ENCODE measurements at places on chromosomes 5 and 9. TPM values are rescaled to one million over a fixed set of nuclear protein-coding genes. Genes with fewer than 3 reads are reported as not detected.

DNA sequence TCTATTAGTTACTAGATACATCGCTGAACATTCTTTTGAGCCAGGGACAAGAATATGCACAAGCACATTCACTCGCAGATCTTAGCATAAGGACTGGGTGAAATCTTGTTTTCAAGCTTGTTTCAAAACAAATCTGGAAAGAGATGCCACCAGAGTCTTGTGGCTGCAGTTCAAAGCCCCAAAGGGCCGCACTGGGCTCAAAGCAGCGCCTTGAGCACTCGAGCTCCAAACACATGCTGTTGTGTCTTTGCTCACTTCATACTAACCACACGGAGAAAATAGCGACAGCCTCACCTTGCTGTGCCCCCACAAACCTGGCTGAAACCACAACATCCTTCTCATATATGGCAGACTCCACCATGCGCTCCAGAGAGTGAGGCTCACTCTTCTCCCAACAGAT lies 34.2 kb upstream of the IL7R start:
- DNase-seq, result no peak

DNA sequence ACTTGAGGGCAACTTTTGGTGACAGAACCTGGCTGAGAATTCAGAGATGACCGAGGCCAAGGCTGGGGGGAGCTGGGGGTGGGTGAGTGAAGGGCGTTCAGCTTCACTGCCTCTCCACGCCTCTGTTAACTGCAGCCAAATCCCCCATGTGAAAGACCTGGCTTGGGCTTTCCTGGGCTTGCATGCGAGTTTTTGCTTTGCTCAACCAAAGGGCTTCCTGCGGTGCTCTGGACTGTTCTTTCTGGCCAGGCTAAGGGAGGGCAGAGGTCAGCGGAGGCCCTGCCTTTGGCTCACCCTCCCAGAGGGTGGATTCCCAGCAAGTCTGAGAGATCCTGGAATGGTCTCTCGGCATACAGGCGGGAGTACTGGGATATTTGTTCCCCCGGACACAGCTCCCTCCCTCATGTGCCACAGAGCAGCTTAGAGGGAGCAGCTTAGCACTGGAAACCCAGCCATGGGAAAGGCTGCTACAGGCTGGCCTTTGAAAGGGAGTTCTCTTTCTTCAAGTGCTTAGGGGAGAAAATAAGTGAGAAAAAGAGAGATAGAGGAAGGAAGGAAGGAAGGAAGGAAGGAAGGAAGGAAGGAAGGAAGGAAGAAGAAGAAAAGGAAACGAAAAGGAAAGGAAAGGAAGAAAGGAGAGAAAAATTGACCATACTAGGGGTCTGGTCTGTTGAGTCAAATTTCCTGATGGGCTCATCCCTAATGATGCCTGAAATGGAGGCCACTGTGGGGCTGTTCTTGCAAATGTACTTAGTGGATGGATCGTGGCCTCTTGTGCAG lies 158.8 kb downstream of the FGF18 start:
- DNase-seq, result peak; percentile 75

DNA sequence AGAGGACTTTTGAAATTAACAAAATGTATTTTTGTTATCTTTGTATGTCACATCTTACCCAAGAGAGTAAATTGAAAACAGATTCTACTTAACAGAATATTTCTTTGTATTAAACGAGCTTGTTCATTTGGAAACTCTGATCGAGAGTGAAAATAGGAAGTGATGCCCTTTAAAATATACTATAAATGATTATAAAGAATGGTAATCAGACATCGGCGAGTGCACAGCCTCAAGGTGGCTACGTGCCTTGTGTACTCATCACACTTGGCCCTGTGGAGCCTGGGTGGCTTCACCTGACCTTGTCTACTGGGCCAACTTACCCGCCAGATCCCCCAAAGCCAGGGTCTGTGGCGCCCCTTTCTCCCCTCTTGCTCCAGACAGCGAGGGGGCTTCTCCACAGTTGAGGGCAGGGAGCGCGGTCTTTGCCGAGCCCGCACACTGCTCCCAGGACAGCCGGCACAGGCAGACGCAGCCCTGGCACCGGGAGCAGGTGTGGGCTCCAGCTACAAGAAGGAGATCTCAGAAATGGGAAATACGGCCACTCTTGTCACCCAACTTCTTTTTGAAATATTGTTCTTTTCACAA lies 243.2 kb downstream of the CEMIP2 start:
- DNase-seq, result no peak

GRCh38 chr5:34486160-34486848 lies 169.8 kb upstream of the RAI14 start:
- DNase-seq, result peak; percentile 90

DNA sequence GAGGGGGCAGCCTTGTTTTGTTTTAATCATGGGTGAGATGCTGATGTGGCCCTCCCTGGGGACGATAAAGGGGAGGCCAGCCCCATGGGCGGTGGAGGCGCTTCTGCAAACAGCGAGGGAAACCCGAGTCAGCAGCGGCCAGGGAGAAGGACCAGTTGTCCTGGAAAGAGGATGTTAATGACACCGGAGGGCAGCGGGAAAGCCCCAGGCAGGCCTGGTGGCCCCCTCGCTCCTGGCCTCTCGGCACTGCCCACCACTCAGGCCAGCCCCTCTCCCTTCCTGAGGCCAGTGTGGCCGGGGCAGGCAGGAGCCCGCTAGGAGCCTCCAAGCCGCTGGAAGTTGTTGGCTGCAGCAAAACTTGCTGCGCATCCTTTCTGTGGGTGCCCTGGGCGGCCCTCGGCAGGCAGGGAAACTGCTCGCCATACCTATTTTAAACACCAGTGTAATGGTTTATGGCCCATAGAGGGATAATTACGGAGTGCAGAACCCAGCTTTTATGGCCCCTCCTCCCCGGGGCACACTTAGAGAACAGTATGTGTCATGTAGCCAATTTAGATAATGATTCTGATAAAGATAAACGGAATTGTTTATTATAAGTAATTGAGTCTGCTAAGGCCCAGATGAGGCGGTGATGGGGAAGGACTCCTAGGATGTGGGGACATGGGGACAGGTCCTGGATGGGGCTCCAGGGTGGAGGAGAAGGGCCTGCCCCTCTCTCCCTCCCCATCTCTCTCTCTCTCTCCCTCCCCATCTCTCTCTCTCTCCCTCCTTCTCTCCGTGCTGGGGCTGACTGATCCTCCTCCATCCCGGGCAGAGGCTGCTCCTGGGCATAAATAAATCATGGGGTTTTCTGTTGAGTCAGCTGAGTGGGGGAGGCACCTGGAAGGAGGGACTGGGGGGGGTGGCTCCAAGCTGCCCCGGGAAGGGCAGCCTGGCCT lies 36.9 kb downstream of the LMX1B start:
- no peak for DNase-seq

GRCh38 chr5:67299231-67299735 lies 102.7 kb upstream of the CD180 start:
- DNase-seq, result no peak

DNA sequence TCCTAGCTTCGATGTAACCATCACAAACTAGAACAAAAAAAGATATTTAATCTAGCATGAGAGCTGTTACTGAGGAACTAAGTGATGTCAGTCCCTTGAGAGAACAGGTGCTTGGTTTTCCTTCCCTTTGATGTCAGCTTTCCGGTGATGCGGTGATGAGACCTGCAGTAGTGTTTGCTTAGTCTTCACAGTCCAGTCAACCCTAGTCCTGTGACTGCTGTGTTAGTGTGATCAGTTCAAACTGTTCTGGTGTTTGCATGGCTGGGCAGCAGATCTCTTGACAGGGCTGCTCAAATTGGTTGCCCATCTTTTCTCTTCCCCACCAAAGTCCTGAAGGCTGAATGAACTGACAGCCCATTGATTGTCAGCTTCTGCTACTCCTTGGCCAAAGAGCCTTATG lies 608.6 kb upstream of the DAB2 start:
- no peak for DNase-seq

DNA sequence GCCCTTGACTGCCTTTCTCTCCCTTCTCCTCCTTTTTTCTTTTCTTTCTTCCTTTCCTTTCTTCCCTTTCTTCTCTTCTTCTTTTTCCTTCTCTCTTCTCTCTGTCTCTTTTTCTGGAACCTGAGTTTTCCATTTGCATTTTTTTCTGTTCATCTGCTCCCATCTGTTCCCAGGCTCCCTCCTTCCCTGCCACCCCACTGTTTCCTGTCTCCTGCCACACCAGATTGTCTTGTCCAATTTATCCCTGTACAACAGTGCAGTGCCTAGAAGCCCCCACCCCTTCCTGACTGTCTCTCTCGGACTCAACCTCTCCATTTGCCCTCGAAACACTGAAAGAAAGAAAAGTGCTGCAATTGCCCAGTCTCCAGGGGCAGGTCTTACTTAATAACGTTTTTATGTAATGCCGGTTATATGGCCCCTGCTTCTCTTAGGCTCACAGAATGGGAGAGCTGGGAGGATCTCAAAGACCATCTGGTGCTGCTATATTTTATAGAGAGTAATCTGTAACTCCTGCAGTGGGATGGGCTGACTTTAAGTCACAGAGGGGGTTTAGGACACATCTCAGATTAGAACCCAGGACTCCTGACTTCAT lies 101.4 kb downstream of the RALGPS1 start:
- DNase-seq, result no peak

- DNase-seq, result no peak
Observed at GRCh38 chr5:76022611-76023010, 60.6 kb upstream of the SV2C start.

DNA sequence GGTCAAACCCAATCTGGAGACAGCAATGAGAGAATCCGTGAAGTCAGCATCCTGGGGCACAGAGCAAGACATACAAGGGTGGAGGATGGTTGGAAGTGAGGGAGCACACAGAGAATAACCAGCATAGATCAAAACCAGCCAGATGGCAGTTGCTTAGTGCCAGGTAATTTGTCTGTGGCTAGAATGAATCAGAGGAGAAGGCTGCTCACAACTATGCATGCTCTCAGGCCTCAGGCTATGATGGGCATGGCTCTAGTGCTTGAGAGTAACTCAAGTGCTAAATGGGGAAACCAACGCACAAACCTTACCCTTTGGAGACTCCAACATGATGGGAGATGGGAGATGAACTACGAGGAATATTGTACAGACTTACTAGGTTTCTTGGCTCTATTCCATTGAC lies 160.8 kb downstream of the DMRT2 start:
- DNase-seq, result no peak

GRCh38 chr9:3124001-3124400 lies 280.1 kb upstream of the PUM3 start:
- DNase-seq, result no peak

- DNase-seq, result no peak
Observed at GRCh38 chr5:157748760-157749461, 5.4 kb downstream of the LSM11 start.

- DNase-seq, result no peak
Observed at GRCh38 chr5:141223112-141223783, at the start of gene PCDHB14. PCDHB14 (plus strand) TSS chr5:141223343; CDS start chr5:141223506, 163 bp downstream.

DNA sequence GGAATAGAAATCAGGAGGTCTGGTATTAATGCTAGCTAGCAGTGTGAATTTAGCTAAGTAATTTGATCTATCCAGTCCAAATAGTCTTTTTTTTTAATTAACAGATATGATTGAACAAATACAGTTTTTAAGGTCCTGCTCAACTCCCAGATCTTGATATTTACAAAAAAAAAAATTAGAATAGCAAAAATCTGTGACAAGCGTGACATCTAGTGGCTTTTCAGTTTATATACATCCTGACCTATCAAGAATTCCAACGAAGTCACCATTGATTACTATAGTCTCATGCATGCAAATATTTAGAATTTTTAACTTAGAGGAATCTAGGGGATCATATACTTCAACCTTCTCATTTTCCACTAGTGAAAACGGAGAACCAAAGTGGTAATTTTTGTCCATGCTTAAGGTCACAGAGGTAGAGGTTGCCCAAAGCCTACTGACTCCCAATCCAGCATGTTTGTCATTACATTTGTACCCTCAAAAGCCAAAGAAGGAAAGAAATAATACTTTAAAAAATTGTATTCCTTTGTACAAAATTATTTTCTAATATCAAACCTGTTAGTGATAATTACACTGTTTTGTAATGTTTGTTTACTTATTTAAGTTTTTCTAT lies 17.6 kb upstream of the TARS1 start:
- no peak for DNase-seq

DNA sequence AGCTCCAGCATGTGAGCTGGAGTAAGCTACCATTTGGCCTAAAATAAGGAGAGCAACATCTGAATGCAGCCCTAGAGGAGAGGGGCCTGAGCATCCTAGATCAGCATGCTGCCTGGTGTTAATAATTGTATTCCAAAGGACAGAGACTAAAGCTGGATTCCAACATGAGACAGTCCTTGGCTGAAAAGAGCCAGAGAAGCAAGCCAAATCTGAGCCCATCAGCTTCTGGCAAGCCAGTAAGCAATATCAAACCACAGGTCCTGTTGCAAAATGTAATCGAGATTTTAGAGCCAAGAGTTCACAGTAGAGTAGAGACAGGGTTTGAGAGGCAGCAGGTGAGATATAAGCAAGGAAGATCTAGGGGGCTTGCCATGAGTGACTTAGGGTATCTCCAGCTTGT lies 42.3 kb upstream of the DMAC1 start:
- no peak for DNase-seq

- no peak for DNase-seq
Observed at GRCh38 chr5:72586788-72587530, 79.7 kb upstream of the ZNF366 start.

DNA sequence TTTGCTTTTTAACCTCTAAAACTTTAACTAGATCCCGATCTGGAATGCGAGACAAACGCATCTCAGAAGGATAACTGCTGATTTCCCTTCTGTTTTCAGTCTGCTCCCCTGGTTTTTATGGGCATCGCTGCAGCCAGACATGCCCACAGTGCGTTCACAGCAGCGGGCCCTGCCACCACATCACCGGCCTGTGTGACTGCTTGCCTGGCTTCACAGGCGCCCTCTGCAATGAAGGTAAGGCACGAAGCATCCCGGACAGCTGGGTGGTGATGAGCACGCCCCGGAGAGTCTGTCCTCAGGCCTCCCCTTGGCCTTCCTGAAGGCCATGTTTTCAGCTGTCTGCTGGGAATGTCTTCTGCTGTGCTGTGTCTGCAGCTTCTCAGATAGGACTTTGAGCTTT lies 82.9 kb upstream of the PRRC1 start:
- DNase-seq, result no peak

- DNase-seq, result no peak
Observed at GRCh38 chr5:73558950-73559349, 6.5 kb downstream of the ANKRA2 start.

DNA sequence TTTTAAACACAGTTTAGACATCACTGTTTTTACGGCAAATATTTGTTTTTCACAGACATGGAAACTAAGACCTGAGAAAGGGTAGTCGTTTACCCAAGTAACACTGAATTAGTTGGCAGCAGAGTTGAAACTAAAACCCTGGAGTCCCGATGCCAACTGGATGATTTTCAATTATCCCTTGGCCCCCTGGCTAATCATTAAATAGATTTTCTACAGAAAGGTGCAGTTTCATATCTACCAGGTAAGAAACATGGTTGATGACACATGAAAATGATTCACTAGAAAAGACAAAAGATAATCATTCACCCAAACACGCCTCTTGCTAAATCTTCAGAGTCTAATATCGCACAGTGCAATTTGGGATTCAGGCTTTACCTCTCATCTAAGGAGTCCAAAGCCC lies 136.9 kb downstream of the SEMA5A start:
- no peak for DNase-seq

Gene ISL1
- total RNA-seq, result not detected

Gene RRAGA
- 59.1 TPM for total RNA-seq

Gene ATP10B
- 0.47 TPM for total RNA-seq

Gene PDLIM4
- total RNA-seq, result 96.7 TPM

Gene STKLD1
- 0.90 TPM for total RNA-seq

Gene SUSD1
- total RNA-seq, result 6.2 TPM

Gene CCDC171
- 1.4 TPM for total RNA-seq

Gene ZMYND19
- total RNA-seq, result 5.0 TPM
